Naive B cell (primary cell): ENCODE measurements at places on chromosomes 6 and 20. TPM values are rescaled to one million over a fixed set of nuclear protein-coding genes. Genes with fewer than 3 reads are reported as not detected.

GRCh38 chr20:7829776-7830175 lies 110.5 kb downstream of the HAO1 start:
- no peaks in the 10 kb centered on the region for H3K36me3 ChIP-seq
- no peak overlapping the region for H3K4me3 ChIP-seq
- H3K4me1 ChIP-seq: no peaks in the 10 kb centered on the region

GRCh38 chr6:155089746-155090145 lies 94.6 kb downstream of the TIAM2 start:
- no peaks in the 10 kb centered on the region for H3K27me3 ChIP-seq
- H3K27ac ChIP-seq: peak overlapping the region; percentile 5
- H3K4me3 ChIP-seq: no peak overlapping the region
- no peaks in the 10 kb centered on the region for H3K36me3 ChIP-seq
- H3K4me1 ChIP-seq: no peaks in the 10 kb centered on the region

DNA sequence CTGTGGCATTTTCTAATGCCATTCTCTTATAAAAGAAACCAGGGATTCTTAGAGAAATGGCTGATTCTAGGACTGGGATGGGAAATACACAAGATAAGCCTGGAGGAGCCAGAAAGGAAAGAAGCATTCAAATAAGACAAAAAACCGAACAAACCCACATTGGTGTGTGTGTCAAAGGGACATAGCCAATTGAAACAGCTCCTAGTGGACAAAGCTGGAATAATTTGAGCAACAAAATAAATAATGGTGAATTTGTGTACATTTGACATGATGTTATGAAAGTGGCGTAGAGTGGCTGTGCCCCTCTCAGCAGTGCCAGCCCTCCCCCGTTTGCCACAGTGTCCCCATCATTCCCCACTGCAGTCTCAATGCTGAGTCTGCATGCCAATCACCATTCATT lies 55.5 kb downstream of the B3GAT2 start:
- H3K27me3 ChIP-seq: peaks cover 48% of the 10 kb centered on the region
- H3K36me3 ChIP-seq: no peaks in the 10 kb centered on the region

DNA sequence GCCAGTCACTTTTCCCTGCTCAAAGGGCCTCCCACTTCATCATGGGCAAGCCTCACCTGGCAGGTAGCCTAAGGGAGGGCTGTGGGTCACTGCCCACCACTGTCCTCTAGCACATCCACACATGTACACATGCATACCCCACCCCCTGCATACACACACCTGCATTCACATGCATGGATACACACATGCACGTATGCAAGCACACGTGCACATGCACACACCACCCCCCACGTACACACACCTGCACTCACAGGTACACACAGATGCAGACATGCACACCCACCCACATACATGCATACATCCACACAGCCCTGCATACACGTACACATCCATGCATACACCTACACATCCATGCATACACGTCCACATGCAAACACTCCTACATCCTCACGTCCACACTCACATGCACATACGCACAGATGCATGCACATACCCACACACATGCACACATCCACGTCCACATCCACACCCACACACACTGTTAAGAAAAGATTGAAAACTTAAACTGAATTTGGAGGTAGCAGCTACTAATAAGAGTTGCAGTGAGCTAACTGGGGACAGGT lies 14.0 kb upstream of the EXOC2 start:
- no peak overlapping the region for H3K27ac ChIP-seq
- DNase-seq: no peak
- no peak overlapping the region for H3K4me3 ChIP-seq
- no peaks in the 10 kb centered on the region for H3K27me3 ChIP-seq
- H3K36me3 ChIP-seq: no peaks in the 10 kb centered on the region

- no peak overlapping the region for H3K27ac ChIP-seq
- no peaks in the 10 kb centered on the region for H3K27me3 ChIP-seq
- H3K36me3 ChIP-seq: no peaks in the 10 kb centered on the region
- no peak for DNase-seq
Observed at GRCh38 chr6:32905078-32905477, 35.8 kb downstream of the HLA-DMB start.

DNA sequence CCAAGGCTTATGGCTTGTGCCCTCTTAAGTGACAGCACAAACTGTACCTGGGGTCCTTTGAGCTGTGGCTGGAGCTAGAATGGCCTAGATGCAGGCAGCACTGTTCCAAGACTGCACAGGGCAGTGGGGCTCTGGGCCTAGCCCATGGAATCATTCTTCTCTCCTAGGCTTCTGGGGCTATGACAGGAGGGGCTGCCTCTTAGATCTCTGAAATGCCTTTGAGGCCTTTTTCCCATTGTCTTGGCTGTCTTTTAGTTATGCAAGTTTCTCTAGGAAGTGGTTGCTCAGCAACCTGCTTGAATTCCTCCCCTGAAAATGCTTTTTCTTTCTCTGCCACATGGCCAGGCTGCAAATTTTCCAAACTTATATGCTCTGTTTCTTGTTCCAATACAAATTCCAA lies 183.4 kb downstream of the WDR27 start:
- H3K36me3 ChIP-seq: peaks cover 17% of the 10 kb centered on the region
- H3K27ac ChIP-seq: no peak overlapping the region
- DNase-seq: no peak
- no peaks in the 10 kb centered on the region for H3K27me3 ChIP-seq

GRCh38 chr20:13219327-13220193 lies 1.5 kb upstream of the ISM1 start:
- H3K27me3 ChIP-seq: peaks cover 68% of the 10 kb centered on the region
- peak overlapping the region; percentile 74 for H3K4me3 ChIP-seq
- H3K36me3 ChIP-seq: no peaks in the 10 kb centered on the region
- no peak overlapping the region for H3K27ac ChIP-seq
- DNase-seq: no peak

- no peak overlapping the region for H3K27ac ChIP-seq
- no peak for DNase-seq
- no peaks in the 10 kb centered on the region for H3K36me3 ChIP-seq
- no peaks in the 10 kb centered on the region for H3K27me3 ChIP-seq
- H3K4me1 ChIP-seq: no peaks in the 10 kb centered on the region
- H3K4me3 ChIP-seq: no peak overlapping the region
Observed at GRCh38 chr6:136446579-136447187, 103.5 kb downstream of the MAP7 start.

- H3K27ac ChIP-seq: no peak overlapping the region
- H3K27me3 ChIP-seq: peaks cover 33% of the 10 kb centered on the region
- H3K36me3 ChIP-seq: no peaks in the 10 kb centered on the region
- H3K4me1 ChIP-seq: peaks cover 14% of the 10 kb centered on the region
Observed at GRCh38 chr6:4282926-4283325, 147.6 kb upstream of the ECI2 start.

DNA sequence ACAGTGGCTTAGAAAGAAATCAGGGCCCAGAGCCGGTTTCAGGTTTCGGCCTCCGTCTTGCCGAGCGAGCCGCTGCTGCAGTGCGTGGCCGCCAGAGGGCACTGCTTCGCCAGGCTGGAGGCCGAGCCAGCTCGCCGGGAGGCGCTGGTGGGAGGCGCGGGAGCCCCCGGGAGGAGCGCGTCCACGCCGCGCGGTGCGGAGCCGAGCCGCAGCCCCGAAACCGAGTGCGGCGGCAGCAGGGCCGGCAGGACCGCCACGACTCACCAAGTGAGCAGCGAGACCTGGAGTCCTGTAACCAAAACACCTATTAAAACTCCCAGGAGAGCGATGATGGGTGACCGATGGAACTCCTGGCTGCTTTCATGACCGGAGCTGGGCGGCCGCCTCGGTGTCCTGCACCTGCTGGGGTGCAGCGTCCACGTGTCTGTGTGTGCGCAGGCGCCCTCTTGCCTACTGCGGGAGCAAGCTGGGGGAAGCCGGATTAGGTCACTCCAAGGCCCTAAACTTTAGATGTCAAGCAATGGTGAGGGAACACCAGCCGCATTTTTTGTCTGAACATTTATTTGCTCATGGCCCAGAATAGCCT lies 186.9 kb upstream of the UST start:
- H3K4me3 ChIP-seq: peak overlapping the region; percentile 61
- H3K36me3 ChIP-seq: no peaks in the 10 kb centered on the region
- peaks cover 11% of the 10 kb centered on the region for H3K4me1 ChIP-seq
- H3K27me3 ChIP-seq: peaks cover 22% of the 10 kb centered on the region
- no peak overlapping the region for H3K27ac ChIP-seq
- DNase-seq: peak; percentile 68

DNA sequence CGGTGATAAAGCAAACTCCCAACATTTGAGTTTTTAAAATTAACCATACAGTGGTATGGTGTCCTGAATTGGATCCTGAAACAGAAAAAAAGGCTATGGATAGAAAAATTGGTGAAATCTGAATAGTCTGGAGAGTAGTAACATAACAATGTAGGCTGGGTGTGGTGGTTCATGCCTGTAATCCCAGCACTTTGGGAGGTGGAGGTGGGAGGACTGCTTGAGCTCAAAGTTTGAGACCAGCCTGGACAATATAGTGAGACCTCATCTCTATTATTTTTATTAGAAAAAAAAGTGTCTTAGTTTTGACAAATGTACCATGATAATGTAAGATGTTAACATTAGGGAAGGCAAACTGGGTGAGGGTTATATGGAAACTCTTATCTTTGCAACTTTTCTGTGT lies 11.0 kb downstream of the EEF1A1 start:
- H3K27ac ChIP-seq: no peak overlapping the region
- peaks cover 22% of the 10 kb centered on the region for H3K4me1 ChIP-seq
- no peaks in the 10 kb centered on the region for H3K27me3 ChIP-seq
- no peak for DNase-seq

DNA sequence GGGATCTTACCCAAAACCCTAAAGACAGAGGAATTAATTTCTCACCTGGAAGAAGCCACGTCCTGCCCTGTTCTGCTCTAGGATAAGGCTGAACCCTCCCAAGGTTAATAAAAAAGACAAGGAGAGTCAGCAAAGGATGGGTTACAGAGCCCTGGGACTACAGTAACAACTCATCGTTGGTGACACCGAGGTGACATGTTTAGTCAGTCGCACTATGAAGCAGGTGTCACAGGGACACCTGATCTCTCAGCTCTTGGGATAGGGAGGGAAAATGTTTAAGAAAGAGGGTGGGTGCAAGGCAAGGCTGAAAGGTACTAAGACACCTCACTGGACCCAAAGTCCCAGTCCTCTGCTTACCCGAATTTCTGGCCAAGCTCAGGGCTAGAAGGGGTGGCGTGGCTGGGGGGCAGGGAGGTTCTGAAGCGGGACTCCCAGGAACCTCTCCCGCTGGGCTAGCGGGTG lies 562 bp downstream of the MOCS1 start:
- H3K36me3 ChIP-seq: no peaks in the 10 kb centered on the region
- peak overlapping the region; percentile 82 for H3K4me3 ChIP-seq

DNA sequence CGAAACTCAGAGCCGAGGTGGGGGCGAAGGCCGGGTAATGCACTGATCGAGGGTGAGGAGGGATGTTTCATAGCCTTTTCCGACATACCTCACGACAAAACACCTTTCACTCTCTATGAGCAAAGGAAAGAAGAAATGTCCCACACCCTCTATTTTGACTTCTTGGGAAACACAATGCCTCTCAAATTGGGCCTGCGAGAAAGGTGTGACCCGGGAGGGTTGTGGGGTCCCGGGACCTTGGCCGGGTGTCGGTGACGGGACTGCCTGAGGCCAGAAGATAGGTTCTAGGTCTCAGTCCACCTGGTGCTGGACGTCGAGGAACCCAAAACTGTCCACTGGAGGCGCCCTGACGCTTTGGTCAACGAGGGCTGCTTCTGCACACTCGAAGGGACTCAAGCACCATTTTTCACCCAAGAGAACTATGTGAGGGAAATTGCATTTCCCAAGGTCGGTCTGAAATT lies 41.1 kb upstream of the OSTM1 start:
- H3K27ac ChIP-seq: no peak overlapping the region
- H3K36me3 ChIP-seq: peaks cover 4% of the 10 kb centered on the region
- H3K4me1 ChIP-seq: peaks cover 57% of the 10 kb centered on the region

- H3K4me1 ChIP-seq: peaks cover 5% of the 10 kb centered on the region
- H3K36me3 ChIP-seq: no peaks in the 10 kb centered on the region
- DNase-seq: no peak
- no peak overlapping the region for H3K4me3 ChIP-seq
Observed at GRCh38 chr20:36315545-36316351, 9.6 kb downstream of the DLGAP4 start.

DNA sequence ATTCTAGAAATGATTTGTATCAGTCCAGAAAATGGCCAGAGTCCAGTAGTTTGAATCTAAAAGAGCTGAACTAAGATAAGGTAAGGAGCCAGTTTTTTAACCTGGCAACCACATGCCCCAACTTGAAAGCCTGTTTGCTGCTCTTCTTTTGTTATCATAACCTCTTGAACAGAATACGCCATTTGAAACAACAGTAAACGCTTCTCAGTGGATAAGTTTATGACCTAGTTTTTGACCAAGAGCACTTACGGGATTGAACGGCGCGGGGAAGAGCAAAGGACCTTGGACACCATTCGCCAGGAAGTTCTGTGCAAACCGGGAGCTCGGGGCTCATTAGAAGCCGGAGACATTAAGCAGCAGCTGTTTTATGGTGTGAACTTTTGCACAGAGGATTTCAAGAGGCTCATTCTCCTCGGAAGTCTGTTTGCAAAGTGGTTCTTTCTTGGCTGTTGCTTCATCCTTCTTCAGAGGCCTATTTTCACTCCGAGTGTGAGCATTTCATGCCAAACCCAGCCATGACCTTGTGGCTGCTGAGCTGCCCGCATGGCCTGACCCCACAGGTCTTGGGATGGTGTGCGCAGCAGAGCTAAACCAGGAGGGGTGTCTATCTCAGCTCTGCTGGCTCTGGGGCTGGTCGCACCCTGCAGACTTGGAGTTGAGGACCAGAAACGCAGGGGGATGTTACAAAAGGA lies 215.1 kb downstream of the SOX4 start:
- H3K36me3 ChIP-seq: no peaks in the 10 kb centered on the region
- DNase-seq: no peak
- no peak overlapping the region for H3K4me3 ChIP-seq
- no peak overlapping the region for H3K27ac ChIP-seq

GRCh38 chr20:64103871-64104666 lies 3.3 kb downstream of the NPBWR2 start:
- DNase-seq: no peak
- no peak overlapping the region for H3K27ac ChIP-seq
- H3K4me3 ChIP-seq: no peak overlapping the region
- H3K36me3 ChIP-seq: no peaks in the 10 kb centered on the region
- H3K27me3 ChIP-seq: no peaks in the 10 kb centered on the region
- H3K4me1 ChIP-seq: peaks cover 45% of the 10 kb centered on the region

DNA sequence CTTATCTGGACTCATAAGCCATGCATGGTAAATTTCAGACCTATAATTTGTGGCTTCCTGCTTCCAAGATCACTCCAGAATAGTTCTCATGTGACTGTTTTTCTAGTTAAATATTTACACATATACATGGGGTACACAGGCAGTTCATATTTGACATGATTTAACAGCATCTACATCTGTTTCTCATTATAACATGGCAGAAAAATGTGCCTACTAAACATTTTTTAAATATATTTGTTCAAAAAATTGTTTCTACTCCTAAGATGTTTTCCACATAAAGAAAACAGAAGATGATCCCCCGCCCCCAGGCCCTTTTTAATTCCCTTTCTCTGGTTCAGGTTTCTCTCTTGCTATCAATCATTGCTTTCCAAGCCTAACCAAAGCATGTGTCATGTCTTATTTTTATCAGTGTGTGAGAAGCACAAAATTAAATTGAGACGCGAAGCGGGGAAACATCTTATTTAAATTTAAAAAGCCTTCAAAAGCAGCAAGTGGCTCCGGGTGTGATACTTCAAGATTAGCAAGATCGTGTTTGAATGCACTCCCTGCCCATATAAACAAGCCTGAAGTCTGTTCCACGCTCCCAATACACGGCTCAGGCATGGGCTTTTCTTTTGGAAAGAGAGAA lies 37.3 kb downstream of the IPCEF1 start:
- no peaks in the 10 kb centered on the region for H3K4me1 ChIP-seq
- no peak for DNase-seq
- no peaks in the 10 kb centered on the region for H3K36me3 ChIP-seq
- H3K27me3 ChIP-seq: peaks cover 12% of the 10 kb centered on the region
- no peak overlapping the region for H3K27ac ChIP-seq

The HCRTR2 gene
- not detected for polyA plus RNA-seq

The HTR1B gene
- polyA plus RNA-seq: not detected

The RCAN2 gene
- not detected for polyA plus RNA-seq

The SDHAF4 gene
- 4.7 TPM for polyA plus RNA-seq

The PRND gene
- 0.25 TPM for polyA plus RNA-seq

The POM121L2 gene
- polyA plus RNA-seq: not detected

The ZC2HC1B gene
- not detected for polyA plus RNA-seq

The IMPG1 gene
- polyA plus RNA-seq: not detected
